ENCODE measurements at places on chromosomes 1 and 21.
A peak's percentile ranks its signal among the peaks of the same experiment; 100 is the strongest.

DNA sequence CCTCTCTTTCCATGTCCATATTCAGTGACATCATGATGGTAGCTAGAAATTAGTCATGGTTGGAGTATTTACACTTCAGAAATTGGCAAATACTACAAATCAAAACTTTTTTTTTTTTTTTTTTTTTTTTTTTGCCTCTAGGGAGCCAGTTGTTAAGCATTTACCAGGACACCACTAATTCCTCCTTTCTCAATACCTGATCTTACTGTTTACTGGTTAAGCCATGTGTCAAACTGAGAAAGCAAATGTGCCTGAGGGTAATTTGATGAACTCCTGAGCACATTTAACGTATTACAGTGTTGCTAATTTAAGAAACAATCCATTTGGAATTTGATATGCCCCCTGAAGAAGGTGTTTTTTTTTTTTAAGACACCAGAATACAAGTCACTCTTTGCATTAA, 94.4 kb downstream of the DNM3 start:
- DNase-seq: no peak

DNA sequence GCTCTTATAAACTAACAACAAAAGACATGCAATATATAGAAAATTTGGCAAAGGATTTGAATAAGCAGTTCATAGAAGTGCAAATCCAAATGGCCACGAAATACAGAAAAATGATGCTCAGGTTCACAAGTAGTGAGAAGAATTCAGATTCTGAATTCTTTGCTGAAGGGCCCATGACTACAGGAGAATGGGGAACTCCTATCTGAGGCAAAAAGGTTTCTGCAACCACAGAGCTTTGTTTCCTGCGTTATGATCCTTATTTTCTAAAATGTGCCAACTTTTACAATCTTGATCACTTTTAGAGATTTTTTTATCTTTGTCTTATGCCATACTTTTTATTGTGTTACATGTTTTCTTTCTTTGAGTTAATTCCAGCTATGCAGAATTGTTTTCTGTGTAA, 91.3 kb downstream of the ITSN1 start:
- no peak for DNase-seq

GRCh38 chr1:94993931-94994645, 67.2 kb upstream of the CNN3 start:
- DNase-seq: no peak

DNA sequence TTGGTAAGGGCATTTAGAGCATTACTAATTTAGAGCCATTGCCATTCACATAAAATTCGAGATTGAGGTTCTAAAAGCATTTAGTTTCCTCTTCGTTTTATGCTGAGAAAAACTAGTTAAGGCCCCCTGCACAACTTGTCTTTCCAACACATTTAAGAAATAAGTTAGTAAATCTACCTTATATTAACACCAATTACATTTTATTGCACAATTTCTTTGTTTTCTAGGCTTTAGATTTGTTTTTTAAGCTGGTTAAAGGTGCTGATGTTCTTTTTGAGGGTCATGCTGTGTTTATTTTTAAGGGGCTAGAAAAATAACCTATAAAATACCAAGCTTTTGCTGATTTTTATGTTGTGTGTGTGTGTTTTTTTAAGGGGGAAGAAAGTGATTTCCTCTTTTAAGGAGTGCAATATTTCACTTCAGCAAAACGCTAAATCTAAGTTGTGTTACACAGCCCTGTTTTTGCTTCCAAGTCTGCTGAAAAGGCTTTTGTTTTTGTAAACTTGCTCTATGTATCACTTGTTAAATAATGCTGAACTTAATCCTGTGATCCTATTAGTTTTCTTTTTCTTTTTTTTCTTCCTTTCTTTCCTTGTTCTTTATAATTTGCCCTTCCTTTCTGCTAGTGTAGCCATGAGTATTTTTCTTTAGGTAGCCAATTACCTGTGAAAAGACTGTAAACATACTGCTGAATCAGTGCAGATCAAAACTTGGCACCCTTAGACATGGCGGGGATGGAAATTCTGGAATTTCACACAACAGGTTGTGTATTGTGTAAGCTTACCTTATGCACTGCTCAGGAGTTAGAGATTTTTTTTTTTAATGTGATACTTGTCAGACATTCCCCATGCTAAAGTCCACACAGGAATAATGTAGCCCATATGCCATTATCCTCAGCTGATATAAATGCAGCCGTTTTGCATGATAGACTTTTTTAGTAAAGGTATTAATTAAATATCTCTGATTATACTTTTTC, 1.5 kb downstream of the CEPT1 start:
- no peak for DNase-seq

GRCh38 chr1:244301595-244302130, 150.0 kb downstream of the ADSS2 start:
- DNase-seq: no peak

- DNase-seq: no peak
Measured at GRCh38 chr1:74592580-74593355, 80.4 kb upstream of the LRRC53 start.

DNA sequence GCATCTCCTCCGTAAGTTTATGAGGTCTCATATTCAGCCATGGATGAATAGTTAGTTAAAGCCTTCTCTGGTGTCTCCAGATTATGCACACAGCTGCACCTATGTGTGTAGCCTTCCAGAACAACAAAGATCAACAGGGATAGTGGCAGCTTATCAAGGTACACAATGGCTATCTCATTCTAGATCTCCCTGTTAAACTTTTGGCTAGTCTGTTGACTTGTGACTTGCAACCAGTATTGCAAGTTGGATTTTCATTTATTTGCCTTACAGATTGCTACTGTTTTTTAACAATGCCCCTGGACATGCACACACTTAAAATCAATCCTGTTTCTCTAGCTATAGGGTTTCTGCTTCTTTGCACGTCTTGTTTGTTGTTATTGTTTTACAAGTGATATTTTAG, 363.2 kb downstream of the OMA1 start:
- no peak for DNase-seq

- DNase-seq: no peak
Measured at GRCh38 chr21:41213021-41213420, 45.1 kb downstream of the BACE2 start.

GRCh38 chr1:201346337-201346939, 31.0 kb downstream of the TNNT2 start:
- DNase-seq: peak; percentile 60

- DNase-seq: peak; percentile 78
Measured at GRCh38 chr1:39639305-39640130, at the start of gene HEYL. Gene HEYL (minus strand): TSS chr1:39639643. CDS start chr1:39639625, 18 bp downstream.

- DNase-seq: no peak
Measured at GRCh38 chr1:57312869-57313268, 111.0 kb downstream of the DAB1 start.

Measured in LoVo (cell line).